Karpas-422 (cell line): ENCODE measurements at places on chromosomes 1 and 21.

- no peak for DNase-seq
Observed at GRCh38 chr1:89708751-89709375, 75.9 kb downstream of the LRRC8C start.

- DNase-seq, result no peak
Observed at GRCh38 chr1:94796266-94796665, 23.9 kb upstream of the SLC44A3 start.

DNA sequence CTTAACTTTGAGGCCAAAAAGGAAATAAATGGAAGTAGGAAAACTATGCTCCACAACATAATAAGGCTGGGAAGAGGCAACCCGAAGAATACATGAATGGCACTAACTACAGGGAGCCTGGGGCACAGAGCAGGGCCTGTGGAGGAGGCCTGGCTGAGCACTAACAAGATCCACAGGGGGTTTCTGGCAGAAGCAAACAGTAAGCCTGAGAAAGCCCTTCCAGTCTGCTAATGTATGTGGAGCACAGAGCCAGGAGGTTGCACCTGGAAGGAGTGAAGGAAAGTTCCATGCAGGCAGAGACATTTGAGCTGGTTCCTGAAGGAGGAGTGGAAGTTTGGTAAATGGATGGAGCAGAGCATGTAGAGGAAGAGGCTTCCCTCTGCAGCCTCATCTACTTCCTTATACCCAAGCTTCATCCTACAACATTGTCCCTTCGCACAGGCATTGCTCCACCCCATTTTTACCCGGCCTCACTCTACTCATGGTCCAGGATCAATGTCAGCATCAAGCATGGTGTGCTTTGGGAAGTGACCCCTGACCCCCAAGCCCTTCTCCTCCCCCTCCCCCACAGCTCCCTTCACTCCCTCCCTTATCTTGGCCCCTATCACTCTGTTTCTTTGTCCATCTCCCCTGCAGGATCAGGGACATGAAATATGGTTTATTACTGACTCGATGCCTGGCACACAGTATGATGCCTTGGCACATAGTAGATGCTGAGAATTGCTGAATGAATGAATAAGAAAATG, 23.3 kb downstream of the SHISA4 start:
- DNase-seq, result no peak

DNA sequence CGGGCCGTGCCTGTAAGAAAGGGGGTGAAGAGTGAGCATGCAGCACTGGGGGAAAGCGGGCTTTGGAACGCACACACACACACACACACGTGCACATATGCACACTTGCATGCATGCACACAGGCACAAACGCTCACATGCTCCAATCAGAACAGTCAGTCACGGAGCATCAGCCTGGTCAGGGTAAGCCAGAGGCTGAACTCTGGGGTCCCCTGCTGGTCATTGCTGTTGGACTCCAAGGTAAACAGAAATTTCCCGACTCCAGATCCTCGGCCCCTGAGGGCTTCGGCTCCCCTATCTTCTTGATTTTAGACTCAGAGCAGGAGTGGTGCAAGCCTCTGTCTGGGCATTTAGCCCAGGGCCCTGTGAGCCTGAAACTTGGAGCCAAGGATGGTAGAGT, 54.2 kb downstream of the SYT2 start:
- no peak for DNase-seq

DNA sequence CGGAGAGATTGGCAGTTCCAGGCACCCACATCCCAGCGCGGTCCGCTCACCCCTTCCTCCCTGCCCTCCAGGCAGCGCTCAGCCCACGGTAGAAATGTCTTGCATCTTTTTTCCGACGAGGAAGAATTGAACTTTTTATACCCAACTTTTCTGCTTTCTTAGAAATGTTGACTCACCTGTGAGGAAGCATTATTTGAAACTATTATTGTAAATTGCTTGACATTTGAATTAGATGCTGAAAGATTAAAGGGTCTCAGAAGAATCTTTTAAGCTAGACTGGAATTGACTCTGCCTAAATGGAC, 912 bp upstream of the SIPA1L2 start:
- no peak for DNase-seq

DNA sequence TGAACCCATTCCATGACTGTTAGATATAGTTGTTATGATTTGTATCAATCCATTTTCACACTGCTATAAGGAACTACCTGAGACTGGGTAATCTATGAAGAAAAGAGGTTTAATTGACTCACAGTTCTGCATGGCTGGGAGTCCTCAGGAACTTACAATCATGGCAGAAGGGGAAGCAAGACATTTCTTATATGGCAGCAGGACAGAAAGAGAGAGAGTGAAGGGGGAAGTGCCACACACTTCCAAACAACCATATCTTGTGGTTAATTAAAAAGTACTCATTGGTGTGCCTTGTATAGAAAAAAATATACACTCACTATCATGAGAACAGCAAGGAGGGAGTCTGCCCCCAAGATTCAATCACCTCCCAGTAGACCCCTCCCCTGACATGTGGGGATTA, 137.6 kb upstream of the NBPF11 start:
- DNase-seq, result no peak

- DNase-seq, result no peak
Observed at GRCh38 chr1:42936309-42937078, 22.2 kb downstream of the SLC2A1 start.

GRCh38 chr1:87958201-87958600, 629.5 kb downstream of the LMO4 start:
- no peak for DNase-seq

DNA sequence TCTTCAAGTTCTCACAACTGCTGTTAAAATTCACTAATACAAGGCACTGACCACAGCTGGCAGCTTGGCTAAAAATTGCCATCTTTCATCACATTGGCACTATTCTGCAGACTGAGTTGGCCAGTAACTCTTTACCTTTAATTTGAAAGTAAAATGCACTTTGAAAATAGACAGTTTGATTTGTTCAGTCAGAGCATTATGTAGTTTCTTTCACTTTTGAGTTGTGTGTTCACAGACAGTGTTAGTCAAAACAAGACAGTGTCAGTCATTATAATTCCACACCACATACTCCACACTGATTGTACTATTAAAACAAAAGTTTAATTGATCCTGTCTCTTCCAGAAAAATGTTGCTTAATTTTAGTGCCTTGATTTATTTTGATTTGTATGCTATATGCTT, 160.7 kb downstream of the SDCCAG8 start:
- DNase-seq, result peak; percentile 34

DNA sequence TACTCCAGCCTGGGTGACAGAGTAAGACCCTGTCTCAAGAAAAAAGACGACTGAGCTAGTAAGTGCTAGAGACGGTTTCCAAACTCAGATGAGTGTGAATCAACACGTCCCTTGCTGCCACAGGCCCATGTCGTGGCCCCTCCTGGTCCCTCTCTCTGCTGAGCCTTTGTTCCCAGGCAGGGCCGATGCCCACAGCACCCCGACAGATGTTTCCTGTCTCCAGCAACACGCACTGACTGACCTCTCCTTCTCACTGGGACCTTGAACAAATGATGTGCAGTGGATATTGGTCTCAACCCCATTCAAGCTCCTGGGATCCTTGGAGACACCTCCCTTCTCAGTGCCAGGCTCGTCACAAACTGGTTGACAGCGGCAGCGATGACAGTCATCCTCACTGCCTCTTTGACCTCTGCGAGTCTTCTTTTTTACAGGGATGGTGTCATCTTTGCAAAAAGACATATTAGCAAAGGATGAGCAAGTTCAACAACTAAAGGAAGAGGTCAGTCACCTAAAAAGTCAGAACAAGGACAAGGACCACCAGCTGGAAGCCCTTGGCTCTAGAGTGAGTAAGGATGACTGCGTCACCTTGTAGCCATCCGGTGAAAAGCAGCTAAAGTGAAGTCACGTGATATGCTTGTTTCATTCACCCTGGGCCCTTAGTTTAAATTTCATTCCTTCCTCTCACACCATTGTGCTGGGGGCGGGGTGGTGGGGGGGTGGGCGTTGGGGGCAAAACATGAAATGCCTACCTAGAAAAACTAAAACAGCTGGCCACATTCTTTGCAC, 65.8 kb downstream of the FHAD1 start:
- no peak for DNase-seq

- no peak for DNase-seq
Observed at GRCh38 chr1:208201229-208201628, 43.0 kb downstream of the PLXNA2 start.

DNA sequence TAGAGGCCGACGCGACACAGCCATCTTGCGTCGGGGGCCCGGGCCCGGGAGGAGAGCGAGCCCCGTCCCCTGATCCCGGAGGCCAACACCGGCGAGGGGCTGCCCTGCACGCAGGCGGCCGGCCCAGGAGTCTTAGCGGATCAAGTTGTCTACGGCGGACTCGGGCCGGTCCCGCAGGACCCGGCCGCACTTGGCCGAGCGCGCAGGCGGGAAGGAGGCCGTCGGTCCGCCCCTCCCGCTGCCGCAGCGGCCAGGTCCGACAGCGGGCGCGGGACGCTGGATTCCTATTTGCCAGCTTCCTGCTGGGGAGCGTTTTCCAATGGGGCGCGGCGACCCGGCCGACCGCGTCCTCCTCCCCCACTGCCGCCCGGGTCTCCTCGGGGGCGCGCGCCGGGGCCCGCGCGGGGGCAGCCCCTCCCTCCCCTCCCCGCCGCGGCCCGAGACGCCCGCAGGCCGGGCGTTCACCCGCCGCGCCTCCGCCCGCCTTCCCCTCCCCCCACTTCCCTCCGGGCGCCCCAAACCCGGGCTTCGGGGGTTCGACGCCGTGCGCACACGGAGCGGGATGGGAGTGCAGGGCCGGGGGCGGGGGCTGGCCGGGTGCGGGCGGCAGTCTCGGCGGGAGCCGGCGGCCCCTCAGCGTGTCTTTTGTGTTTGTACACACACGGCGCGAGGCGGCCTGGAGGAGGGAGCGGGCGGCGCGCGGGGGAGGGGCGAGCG, 517 bp upstream of the H3-3A start:
- no peak for DNase-seq

- DNase-seq, result peak; percentile 71
Observed at GRCh38 chr1:185566995-185567394, 167.2 kb upstream of the HMCN1 start.

GRCh38 chr1:204081791-204082513, 9.0 kb downstream of the SOX13 start:
- DNase-seq, result no peak

DNA sequence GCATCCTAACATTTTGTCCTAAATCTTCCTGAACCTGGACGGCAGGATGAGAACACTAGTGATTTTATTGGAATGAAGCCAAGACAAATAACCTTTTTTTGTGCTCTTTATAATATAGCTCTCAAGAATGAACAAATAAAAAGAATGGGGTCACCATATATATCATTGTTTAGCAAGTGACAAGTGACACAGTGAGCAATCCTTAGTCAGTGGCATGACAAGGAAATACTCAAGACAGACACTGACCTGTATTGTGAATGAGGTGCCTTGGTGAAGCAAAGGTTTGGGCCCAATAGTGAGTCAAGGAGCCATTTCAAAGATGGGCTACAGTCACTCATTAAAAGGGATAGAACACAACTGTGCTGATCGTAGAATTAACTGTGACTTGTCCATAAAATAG, 35.7 kb downstream of the PTGFR start:
- DNase-seq, result no peak

GRCh38 chr1:3479511-3480368, 25.3 kb downstream of the ARHGEF16 start:
- no peak for DNase-seq

DNA sequence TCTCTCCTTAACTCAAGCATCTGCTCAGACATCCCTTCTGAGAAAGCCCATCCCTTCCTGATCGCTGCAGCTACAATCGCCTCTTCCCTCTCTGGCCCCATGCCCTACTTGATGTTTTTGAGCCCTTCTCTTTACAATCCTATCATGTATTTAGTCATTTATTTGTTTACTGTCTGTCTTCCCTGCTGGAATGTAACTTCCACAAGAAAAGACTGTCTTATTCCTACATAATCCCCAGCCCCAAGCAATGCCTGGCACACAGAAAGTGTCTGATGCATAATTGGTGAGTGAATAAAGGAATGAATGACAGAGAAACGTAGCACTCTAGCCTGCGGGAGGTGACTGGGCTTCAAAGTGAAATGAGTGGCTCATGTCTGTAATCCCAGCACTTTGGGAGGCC, 25.4 kb downstream of the ECE1 start:
- DNase-seq, result no peak

GRCh38 chr1:171472183-171472647, 13.1 kb upstream of the PRRC2C start:
- no peak for DNase-seq

GRCh38 chr21:43864313-43864961, 586 bp upstream of the AGPAT3 start:
- DNase-seq, result peak; percentile 65

DNA sequence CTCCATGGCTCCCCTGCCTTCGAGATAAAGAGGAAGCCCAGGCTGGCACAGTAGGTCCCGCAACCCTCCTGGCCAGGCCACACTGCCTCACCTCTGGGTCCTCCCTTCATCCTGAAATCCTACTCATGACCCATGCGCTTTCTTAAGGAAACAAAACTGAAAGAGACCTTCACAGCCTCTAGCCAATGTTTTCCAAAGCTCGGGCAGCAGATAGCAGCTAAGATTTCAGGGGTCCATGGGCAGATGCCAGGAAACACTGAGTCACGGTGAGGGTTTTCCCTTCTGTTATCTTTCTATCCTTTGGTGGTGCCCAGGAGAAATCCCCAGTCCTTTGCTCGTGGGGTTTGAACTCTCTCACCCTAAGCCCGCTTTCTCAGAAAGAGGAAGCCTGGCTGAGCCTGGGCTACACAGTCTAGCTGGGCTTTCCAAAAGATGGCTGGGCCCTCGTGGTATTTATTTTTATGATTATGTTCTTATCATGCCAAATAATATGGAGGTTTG, 26.6 kb downstream of the TTC39A start:
- DNase-seq, result no peak

DNA sequence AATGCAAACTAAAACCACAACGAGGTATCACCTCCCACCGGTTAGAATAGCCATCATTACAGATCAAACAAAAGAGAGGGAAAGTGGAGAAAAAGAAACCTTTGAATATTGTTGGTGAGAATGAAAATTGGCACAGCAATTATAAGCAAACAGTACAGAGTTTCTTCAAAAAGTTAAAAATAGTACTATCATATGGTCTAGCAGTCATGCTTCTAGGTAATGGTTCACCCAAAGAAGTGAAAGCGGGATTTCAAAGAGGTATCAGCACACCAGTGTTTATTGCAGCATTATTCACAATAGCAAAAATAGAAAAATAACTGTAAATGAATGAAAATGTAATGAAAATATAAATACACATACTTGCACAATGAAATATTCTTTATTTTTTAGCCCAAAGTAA, 8.2 kb downstream of the OR2T10 start:
- no peak for DNase-seq

DNA sequence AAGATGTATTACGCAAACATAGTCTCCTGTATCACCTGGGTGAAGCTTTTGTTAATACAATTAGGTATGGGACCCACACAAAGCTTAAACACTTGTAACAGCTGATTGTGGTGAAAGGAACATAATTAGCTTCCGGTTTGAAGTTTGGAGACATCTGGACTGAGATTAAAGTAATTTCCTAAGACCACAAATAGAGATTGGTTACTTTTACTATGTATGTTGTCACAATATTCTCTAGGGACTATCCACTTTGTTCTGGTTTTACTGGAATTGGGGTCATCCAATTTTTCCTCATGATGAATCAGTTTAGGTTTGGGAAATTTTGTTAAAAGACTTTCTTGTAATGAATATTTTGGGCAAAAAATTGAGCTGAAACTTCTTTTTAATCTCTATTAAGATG, 71.8 kb upstream of the SAMSN1 start:
- DNase-seq, result no peak
